ENCODE measurements at places on chromosomes 7 and 10.

DNA sequence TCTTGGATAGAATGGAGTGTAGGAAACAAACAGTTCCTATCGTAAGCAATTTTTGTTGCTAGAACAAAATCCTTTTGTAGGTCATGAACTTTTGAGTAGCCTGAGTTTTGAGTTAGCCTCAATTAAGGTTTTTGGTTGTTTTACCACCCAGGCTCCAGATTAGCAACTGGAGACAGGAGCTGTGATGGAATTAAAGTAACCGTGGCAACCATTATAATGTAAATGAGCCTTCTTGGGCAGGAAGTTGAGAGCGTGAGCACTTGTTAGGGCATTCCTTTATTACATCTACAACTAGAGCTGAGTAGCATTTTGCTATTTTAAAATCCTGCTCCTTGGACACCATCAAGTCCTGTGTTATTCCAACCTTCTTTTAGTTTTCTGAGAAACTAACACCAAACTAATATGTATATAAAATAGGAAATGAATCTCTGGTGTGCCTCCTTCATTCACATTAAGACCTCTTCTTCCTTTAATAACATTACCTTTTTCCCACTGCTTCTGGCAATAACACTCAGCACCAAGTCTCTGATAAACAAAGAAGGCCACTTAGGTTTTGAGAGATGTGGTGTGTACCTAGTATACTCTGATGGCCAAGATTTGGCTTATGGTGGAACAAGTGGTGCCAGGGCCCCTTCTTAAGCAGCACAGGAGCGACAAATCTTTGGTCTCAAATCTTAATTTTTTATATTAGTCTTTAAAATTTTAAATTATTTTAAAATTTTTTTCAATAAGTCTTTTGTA is 34.0 kb downstream of the AHCYL2 start:
- no peak for DNase-seq

GRCh38 chr7:101255796-101256195 is 10.9 kb upstream of the FIS1 start:
- DNase-seq = no peak

DNA sequence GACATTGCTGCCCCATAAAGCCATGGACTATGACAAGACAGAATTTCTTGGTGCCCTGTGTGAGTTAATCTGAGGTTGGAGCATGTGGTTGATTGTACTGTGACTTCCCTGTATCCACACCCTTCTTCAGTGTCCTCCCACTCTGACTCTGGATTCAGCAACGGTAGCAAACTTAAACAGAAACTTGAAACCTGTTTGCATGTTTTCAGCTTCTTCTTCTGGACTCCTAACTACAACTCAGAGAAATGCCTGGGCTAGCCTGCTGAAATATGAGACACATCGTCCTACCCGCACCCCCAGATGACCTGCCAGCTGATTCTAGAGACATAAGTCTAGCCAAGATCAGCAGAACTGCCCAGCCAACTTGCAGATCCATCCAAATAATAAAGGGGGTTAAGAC is 78.4 kb downstream of the IPMK start:
- no peak for DNase-seq

- DNase-seq = no peak
Measured at GRCh38 chr7:22680482-22680911, 46.5 kb upstream of the IL6 start.

DNA sequence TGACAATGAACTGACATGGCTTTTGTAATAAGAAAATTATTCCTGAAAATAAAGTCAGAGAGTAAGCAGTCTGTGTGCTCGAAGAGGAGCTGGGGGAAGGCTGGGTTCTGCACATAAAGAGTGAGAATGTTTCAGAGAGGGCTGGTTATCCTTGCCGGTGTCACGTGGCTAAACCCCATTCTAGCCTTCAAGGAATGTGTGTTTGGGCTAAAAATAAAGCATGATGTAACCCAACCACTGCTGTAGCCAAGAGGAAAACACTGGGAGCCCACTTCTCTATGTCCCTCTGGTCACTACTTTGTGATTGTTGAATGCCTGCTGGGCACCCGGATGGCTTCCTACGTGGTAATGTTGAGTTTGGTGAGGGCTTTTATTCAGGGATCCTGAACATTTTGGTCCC is 23.5 kb downstream of the WDFY4 start:
- DNase-seq = no peak

GRCh38 chr10:69451784-69452251 is 553 bp downstream of the TSPAN15 start:
- peak; percentile 63 for DNase-seq

DNA sequence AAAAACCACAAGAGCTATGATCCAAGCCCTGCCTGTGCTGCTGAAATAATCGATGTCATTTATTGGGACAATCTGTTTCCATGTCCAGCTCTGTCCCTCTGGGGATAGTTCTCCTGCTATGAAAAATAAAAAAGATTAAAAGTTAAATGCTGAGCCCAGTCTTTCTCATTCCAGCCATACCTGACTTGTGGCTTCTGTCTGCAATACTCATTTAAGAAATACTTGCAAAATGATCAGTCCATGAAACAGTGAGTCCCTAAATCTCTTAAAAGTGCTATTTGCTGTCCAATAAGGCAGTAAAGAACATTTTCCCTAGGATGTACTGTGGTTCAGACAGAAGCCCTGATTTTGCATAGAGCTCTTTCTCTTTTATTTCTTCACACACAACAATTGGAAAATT is 91.7 kb downstream of the SLC16A9 start:
- DNase-seq = no peak

DNA sequence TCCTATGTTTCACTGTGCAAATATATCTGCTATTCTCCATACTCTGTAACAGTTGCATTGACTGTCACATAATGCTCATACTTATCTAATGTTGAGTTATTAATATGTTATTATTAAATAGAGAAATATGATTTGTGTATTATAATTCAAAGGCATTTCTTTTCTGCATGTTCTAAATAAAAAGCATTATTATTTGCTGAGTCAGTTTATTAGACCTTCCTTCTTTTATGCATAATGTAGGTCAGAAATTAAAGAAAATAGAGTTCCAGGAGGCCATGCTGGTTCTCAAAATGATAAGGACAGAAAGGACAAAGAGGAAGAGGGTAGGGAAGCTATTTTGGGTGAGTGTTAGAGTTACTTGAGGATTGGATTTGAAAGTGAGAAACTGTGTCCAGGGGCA is 50.7 kb downstream of the CYP2C9 start:
- DNase-seq = no peak

DNA sequence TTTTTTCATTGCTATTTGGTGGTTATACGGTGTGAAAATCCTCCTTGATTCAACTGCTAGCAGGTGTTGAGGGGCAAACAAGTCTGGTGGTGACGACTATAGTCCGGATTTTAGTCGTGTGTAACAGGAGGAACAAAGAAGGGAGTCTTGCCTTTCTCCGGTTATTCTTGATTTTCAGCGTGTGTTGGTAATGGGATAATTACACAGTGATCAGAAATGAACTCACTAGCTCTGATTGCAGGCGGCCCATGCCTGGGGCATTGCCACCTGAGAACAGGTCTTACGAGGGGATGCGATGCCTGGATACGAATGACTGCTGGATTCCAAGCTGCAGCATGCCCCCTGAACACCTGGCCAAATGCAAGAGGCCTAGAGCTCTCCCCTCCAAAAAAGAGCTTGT is 72.8 kb downstream of the CAMK1D start:
- DNase-seq = no peak

DNA sequence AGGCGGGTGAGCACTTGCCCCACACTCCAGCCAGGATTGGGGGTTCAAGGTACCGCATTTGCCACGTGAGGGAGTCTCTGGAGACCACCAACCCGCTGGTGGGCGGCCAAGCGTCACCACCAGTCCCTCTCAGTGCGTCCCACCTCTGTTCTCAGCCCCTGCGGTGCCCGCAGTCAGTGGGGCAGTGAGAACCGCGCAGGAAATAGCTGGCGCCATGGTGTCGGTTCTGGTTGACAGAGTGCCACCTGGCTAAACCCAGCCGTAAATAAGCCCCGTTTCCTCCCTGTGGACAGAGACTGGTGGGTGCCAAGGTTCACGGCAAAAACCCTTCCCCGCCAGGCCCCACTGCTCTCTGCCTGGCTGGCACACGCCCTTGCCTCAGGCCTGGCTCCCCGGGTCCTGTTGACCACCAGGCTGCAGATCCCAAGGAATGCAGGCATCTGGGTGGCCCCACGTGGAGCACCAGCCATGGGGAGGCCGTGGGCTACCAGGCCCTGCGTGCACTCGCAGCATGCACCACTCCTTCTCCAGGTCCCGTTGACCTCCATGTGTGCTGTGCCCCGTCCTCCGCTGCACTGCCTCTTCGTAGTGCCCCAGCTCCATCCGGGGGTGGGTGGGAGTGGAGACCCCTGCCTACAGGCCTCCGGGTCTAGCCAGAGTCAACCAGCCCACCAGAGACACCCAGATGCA is 140.0 kb downstream of the LHPP start:
- DNase-seq = no peak

DNA sequence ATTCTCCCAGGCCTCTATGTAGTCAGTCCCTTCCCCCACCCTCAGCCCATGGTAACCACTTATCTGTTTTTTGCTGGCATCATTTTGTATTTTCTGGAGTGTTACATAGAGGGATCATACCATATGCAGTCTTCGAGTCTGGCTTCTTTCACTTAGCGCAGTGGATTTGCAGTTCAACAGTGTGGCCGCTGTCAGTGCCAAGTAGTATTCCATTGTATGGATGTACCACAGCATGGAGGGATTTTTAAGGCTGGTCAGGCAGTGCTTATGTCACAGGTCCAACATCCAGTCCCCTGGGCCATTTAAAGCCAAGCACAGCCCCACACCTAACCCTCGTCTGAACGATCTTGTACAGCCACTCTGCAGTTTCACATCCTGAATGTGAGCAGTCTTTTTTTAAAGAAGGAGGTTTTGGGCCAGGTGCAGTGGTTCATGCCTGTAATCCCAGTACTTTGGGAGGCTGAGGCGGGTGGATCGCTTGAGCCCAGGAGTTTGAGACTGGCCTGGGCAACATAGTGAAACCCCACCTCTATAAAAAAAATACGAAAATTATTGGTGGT is 121.8 kb downstream of the CUX1 start:
- DNase-seq = no peak

DNA sequence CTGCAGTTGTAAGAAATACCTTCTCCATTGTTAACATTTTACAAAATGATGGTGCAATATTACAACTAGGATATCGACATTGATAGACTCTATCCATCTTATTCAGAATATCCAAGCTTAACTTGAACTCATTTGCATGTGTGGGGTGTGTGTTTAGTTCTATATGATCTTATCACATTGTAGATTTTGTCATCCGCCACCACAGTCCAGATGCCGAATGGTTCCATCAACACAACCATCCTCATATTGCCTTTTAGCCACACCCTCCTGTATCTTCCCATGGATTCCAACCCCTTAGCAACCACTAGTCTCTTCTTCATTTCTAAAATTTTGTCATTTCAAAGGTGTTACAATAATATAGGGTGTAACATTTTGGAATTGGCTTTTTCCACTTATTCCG is 452.9 kb upstream of the AKR1E2 start:
- DNase-seq = no peak

- no peak for DNase-seq
Measured at GRCh38 chr7:100372256-100372655, 1.0 kb upstream of the PILRA start.

DNA sequence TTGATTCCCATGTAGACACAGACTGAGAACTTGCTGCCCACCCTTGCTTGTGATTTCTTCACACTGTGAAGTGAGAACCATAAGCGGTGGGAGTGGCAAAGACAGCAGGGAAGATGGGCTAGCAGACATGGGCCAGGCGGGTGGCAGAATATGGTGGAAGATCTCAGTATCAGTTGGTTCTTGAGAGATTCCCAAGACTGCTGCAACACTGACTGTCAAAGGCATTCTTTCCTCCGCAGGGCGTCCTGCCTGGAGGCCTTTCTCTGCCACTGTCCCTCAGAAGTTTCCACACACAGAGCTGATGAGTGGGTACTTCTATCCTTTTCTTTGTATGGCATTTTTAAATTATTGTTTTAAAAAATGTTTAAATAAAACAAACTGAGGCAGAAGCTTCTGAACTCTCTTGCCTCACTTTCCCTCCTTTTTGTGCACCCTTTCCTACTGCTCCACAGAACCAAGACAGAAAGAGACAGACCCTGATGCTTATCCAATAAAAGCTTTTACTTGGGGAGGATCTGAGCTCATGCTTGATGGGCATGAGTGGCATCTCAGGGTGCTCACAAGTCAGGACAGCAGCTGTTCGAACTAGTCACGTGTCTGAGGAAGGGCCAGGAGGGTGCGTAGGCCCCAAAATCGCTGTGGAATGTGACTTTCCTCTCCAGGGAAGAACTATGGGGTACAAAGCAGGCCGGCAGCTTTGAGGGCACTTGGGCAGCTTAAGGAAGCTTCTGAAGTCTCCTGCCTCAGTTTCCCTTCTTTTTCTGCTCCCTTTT is 104.7 kb upstream of the PCGF5 start:
- DNase-seq = no peak

DNA sequence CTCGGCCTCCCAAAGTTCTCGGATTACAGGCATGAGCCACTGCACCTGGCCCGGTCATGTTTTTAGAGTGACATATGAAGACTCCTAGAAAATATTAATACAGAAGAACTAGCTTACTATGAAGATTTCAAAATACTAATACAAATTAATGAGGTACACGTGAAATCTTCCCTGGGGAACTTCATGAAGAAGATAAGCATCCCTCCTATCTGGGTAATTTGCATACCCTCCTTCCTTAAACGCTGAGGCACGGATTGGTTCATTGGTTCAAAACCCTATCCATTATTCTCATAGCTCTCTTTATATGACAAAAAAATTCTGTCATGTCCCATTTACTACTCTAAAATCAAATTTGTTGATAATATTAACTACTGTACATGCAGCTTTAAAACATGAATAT is 224.8 kb upstream of the KLF14 start:
- DNase-seq = no peak

DNA sequence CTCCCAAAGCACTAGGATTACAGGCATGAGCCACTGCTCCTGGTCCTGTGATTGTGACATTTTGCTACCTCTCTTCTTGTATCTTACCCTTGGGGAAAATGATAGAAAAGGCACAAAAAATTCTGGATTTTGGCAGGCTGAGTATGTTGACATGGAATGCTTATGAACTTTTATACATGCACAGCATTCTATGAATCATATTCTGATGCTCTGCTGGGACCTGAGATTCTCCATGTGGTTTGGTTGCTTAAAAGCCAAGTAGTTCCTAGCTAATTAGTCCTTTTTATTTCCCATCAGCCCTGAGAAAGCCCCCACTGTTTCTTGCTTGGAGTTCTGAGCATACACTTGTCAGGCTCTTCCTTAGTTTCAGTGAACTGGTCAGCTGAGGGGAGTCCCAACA is 8.3 kb upstream of the KAZALD1 start:
- DNase-seq = no peak

GRCh38 chr7:93327006-93327633 is 95.0 kb downstream of the VPS50 start:
- no peak for DNase-seq

GRCh38 chr10:95783741-95784140 is 27.8 kb downstream of the ENTPD1 start:
- DNase-seq = no peak
